ENCODE measurements at places on chromosomes 1 and 21. TPM values are rescaled to one million over a fixed set of nuclear protein-coding genes. Genes with fewer than 3 reads are reported as not detected.
A peak's percentile ranks its signal among the peaks of the same experiment; 100 is the strongest.

DNA sequence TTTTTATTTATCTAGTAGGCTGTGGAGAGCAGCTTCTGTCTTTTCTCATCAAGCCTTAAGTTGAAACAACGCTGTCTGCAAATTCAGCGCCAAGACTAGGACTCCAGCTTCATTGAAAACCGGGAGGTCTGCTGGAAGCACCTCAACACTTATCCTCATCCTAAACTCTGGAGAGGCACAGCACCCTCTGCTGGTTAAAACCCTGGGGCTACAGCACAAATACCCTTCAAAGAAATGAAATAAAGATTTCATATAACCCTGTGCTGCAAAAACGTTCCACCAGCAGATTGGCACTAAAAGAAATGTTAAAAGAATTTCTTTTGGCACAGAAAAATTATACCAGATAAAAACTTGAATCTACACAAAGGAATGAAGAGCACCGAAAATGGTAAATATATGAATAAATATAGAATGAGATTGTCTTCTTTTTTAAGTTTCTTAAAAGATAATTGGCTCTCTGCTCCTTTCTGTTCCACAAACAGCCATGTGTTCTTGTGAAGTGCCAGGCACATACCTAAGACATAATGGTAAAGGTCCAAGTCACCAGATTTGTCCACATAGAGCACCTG lies 227.7 kb upstream of the SAMSN1 start:
- H3K4me3 ChIP-seq, result no peak overlapping the region
- H3K36me3 ChIP-seq, result no peaks in the 10 kb centered on the region
- no peaks in the 10 kb centered on the region for H3K27me3 ChIP-seq
- H3K4me1 ChIP-seq, result no peaks in the 10 kb centered on the region
- no peak overlapping the region for H3K27ac ChIP-seq

DNA sequence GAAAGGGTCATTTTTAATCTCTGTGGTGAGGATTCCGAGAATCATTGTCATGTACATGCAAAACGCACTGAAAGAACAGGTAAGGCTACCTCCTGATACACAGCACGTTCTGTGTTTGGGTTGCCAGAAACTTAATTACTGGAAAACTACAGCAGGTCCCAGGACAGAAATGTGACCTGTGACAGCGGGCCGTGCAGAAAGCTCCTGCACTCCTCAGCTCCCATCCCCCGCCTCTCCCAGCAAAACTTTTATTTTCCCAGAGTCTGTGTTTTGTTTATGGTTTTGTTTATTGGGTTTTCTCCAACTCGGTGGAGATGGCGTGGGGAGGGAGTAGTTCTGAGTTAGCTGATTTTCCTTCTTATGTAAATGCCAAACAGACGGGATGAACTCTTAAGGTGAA lies 44.7 kb downstream of the SLC44A3 start:
- H3K4me1 ChIP-seq, result peaks cover 43% of the 10 kb centered on the region
- H3K27me3 ChIP-seq, result no peaks in the 10 kb centered on the region
- no peaks in the 10 kb centered on the region for H3K36me3 ChIP-seq
- peak overlapping the region; percentile 89 for H3K27ac ChIP-seq

DNA sequence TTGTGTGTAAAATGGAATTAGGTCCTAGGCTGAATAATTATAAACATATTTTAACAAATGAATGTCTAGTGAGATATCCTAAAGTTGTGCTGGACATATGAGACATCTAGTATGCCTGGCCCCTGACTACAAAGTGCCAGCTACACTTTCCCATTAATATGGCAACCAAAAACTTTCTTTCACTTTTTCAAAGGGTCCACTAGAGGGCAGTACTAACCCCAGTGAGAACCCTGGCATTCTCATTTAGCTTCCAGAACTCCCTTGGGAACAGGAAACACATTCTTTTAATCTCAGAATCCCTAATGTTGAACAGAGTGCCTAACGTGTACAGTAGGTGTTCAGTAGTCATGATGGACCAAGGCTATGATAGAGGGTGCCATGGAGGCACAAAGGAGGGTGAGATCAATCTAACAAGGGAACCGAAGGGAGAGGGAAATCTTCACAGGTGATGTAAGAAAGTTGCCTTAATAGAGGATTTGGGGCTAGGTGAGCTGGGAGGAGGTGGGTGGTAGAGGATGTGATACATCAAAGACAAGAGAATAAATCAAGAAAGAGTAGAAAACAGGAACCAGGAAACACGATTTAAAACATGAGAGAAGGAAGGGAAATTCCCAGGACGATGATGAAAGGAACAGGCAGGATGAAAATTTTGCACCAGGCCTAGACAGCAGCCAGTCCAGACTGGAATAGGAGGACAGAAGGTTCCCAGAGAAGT lies 41.6 kb downstream of the NSL1 start:
- peaks cover 21% of the 10 kb centered on the region for H3K4me1 ChIP-seq
- DNase-seq, result no peak
- H3K36me3 ChIP-seq, result no peaks in the 10 kb centered on the region
- H3K4me3 ChIP-seq, result no peak overlapping the region

DNA sequence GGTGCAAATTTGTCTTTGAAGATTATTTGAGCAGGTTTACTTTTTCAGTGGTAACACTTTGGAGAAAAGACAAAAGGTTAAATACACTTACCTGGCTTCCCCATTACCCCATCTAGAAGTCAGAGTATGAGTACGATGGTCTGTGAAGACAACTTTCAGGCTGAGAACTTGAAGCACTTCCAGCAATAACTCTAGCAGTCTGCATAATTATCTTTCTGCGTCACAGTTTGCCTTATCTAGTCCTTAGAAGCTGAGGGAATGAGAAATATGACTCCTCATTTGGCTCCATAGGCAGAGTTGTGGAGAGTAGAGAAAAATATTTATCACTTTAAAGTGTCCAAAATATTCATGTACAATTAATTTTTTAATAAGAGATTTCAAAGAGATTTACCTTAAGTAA lies 323.4 kb upstream of the CAMK1G start:
- no peak overlapping the region for H3K4me3 ChIP-seq
- no peaks in the 10 kb centered on the region for H3K36me3 ChIP-seq
- H3K4me1 ChIP-seq, result no peaks in the 10 kb centered on the region
- H3K27ac ChIP-seq, result no peak overlapping the region
- no peaks in the 10 kb centered on the region for H3K27me3 ChIP-seq

GRCh38 chr21:23522751-23523150 lies 2084.5 kb downstream of the MRPL39 start:
- H3K36me3 ChIP-seq, result no peaks in the 10 kb centered on the region
- no peaks in the 10 kb centered on the region for H3K4me1 ChIP-seq
- no peak for DNase-seq
- H3K27me3 ChIP-seq, result no peaks in the 10 kb centered on the region
- H3K4me3 ChIP-seq, result no peak overlapping the region
- no peak overlapping the region for H3K27ac ChIP-seq

DNA sequence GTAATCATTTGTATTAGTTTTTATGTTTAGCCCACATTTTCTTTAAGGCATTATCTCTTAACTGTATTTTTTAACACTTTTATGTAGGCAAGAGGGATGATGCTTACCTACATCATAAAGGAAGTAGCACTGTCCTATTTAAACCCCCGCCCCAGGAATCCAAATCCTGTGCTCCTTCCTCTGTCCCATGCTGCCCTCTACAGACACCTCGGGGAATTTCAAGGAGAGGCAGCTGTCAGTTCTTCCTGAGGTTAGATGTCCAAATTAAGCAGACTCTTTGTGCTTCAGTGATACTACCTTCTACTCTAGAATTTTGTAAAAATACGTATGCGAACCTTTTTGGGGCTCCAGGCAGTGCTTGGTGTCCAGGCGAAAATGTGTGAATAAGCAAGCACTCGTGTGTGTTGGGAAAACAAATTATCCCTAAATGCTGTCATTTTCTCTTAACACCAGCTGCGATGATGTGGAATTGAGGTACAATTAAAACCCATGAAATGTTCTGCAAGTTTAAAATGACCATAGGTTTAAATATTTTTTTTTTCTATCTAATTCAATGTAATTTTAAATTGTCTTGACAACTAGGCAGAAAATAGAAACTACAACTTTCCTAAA lies 19.2 kb downstream of the CRCT1 start:
- no peaks in the 10 kb centered on the region for H3K27me3 ChIP-seq
- no peak overlapping the region for H3K4me3 ChIP-seq
- H3K27ac ChIP-seq, result no peak overlapping the region
- no peak for DNase-seq
- no peaks in the 10 kb centered on the region for H3K4me1 ChIP-seq

GRCh38 chr1:243642936-243643335 lies 207.1 kb downstream of the AKT3 start:
- no peak overlapping the region for H3K4me3 ChIP-seq
- H3K27ac ChIP-seq, result no peak overlapping the region
- no peaks in the 10 kb centered on the region for H3K4me1 ChIP-seq
- H3K27me3 ChIP-seq, result no peaks in the 10 kb centered on the region

DNA sequence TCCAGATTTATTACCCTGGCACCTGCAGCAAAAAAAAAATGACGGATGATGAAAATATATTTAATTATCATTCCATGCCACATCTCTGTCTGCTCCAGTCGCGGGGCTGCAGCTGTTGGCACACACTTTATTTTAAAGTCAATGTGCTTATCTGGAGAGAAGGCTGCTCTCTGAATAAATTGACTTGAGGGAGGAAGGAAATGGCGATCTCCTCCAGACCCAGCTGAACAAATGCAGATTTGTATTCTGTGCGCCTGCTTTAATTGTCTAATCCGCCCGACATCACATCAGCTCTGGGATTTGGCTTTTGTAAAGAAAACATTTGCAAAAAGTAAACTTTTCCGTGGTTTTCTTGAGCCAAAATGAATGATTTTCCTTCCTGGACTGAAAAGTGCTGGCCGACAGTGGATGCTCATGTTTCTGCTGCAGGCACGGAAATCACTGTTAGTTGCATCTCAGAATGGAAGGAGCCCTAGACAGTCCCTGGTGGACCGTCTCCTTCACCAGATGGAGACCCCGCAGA lies 150.2 kb downstream of the CAMTA1 start:
- peaks cover 7% of the 10 kb centered on the region for H3K27me3 ChIP-seq
- no peak for DNase-seq
- H3K4me3 ChIP-seq, result no peak overlapping the region
- H3K36me3 ChIP-seq, result no peaks in the 10 kb centered on the region

Gene EFNA3
- 28.8 TPM for total RNA-seq

DNA sequence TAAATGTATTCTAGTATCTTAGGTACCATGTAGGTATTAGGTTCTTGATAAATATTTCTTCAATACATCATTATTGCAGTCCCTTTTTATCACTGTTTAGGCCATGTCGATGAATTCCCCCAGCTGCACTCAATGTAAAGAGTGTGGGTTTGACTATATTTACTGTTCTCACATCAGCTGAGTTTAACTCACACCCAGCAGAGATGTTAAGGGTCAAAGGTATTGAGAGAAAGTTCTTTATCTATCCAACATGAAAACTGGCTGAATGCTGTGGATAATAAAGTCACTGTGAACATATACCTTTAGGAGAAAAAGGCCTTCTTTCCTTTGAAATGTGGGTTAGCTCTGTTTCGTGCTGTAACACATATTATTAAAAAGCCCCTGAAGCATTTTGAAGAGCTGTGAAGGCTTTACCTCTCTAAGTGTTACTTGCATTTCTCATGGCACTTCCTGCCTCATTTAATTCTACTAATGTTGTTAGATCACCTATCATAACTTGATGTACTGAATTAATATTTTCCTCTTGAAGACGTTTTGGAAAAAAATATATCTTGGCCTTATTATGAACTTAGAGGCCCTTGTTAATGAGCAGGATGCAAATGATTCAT lies 19.1 kb upstream of the LYST start:
- H3K36me3 ChIP-seq, result no peaks in the 10 kb centered on the region
- no peak overlapping the region for H3K27ac ChIP-seq
- H3K4me1 ChIP-seq, result peaks cover 29% of the 10 kb centered on the region
- H3K27me3 ChIP-seq, result no peaks in the 10 kb centered on the region

- H3K36me3 ChIP-seq, result no peaks in the 10 kb centered on the region
- no peak overlapping the region for H3K4me3 ChIP-seq
- H3K4me1 ChIP-seq, result peaks cover 15% of the 10 kb centered on the region
- no peak overlapping the region for H3K27ac ChIP-seq
Measured at GRCh38 chr1:4838231-4838630, 183.8 kb downstream of the AJAP1 start.

Gene SERTAD4
- 18.5 TPM for total RNA-seq

Gene CR1L
- total RNA-seq, result not detected

DNA sequence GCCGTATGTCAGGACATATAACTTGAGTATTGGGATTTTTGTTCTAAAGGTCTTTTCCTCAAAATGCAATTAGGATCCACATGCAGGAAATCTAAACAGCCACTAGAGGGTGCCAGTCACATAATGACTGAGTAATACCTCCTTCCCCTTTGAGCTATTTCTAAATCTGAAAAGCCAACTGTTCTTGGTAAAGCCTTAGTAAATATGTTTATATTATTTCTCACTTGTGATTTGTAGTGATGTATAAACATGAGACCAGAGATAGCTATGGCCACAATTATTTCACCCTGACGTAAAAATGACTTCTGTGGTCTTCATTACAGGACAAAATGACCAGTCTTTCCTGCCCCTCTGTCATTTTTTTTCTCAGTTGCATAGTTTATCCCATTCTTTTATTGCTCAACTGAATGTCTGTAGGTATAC lies 41.0 kb upstream of the DR1 start:
- no peaks in the 10 kb centered on the region for H3K27me3 ChIP-seq
- no peaks in the 10 kb centered on the region for H3K4me1 ChIP-seq
- no peak overlapping the region for H3K27ac ChIP-seq
- peaks cover 9% of the 10 kb centered on the region for H3K36me3 ChIP-seq
- H3K4me3 ChIP-seq, result no peak overlapping the region

DNA sequence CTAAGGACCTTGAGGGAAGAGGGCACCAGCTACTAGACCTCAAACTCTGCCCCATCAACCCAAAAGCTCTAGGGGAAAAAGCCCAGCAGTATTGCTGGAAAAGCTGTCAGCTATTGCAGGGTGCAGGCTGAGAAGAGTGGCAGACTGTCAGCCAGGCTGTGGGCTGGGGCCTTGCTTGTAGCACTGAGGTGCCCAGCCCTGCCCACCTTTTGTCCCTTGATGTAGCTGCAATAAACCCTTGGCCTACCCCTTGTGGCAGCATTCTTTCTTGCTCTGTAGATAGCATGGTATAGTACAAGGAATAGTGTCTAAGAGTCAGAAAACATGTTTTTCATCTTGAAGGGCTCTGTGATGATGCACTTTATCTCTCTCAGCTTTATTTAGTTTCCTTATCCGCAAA lies 39.4 kb downstream of the CDC14A start:
- no peak overlapping the region for H3K4me3 ChIP-seq
- H3K4me1 ChIP-seq, result peaks cover 7% of the 10 kb centered on the region
- H3K36me3 ChIP-seq, result peaks cover 7% of the 10 kb centered on the region
- no peak for DNase-seq

Gene SMIM1
- 3.2 TPM for total RNA-seq

- H3K4me1 ChIP-seq, result peaks cover 16% of the 10 kb centered on the region
- DNase-seq, result no peak
- H3K27ac ChIP-seq, result no peak overlapping the region
- no peaks in the 10 kb centered on the region for H3K36me3 ChIP-seq
- peaks cover 23% of the 10 kb centered on the region for H3K27me3 ChIP-seq
Measured at GRCh38 chr1:32892368-32893197, 6.3 kb downstream of the HPCA start.

DNA sequence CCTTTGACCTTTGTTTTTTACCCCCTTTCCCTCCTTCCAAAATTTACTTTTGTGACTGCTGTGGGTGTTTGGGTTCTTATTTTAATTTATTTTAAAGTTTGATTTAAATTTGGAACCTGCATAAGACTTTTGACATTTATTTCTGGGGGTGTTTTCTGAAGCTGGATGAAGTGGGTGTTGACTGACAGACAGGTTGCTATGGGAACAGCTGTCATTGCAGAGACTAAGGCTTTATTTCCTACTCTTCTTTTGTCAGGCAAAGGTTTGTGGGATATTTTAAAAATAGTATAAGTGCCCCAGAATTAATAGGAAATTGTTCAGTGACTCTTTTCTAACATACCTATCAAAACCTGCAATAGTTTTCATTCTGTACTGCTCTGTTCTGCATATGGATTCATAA lies 290.8 kb upstream of the ESRRG start:
- no peak overlapping the region for H3K27ac ChIP-seq
- H3K36me3 ChIP-seq, result no peaks in the 10 kb centered on the region
- H3K4me3 ChIP-seq, result no peak overlapping the region
- no peak for DNase-seq
- H3K4me1 ChIP-seq, result no peaks in the 10 kb centered on the region
- no peaks in the 10 kb centered on the region for H3K27me3 ChIP-seq

Data from suprapubic skin (tissue), 4 donors.